SHP77 treated with DMSO at 0.1 percent for 48 hours (cell line): ENCODE measurements at places on chromosomes 16 and 17.

DNA sequence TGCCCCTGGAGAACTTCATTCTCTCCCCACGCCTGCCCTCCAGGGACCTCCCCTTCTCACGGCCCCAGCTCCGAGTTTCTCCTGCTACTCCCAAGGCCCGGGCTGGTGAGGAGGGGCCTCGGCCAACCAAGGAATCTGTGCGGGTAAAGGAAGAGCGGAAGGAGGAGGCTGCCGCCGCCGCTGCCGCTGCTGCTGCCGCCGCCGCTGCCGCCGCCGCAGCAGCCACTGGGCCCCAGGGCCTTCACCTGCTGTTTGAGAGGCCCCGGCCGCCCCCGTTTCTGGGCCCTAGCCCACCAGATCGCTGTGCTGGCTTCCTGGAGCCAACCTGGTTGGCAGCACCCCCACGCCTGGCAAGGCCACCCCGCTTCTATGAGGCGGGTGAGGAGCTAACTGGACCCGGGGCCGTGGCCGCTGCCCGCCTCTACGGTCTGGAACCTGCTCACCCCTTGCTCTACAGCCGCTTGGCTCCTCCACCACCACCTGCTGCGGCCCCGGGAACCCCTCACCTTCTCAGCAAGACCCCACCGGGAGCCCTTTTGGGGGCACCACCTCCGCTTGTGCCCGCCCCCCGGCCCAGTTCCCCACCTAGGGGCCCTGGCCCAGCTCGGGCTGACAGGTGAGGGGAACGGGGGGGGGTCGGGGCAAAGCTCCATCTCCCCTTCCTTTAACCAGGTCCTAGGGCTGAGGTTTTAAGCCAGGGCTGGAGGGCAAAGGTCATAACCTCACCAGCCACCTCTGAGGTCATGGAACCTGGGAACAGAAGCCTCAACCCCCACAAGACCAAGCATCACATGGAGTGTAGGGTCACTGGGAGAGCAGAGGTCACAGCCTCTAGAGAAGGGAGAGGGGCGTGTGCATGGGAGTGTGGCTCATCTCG, 11.0 kb downstream of the FBRS start:
- no peak for DNase-seq

- no peak for DNase-seq
These were observed 486 bp upstream of the WSB1 start for GRCh38 chr17:27293359-27293897.

GRCh38 chr16:4392382-4393239, 21.0 kb downstream of the VASN start:
- peak; percentile 58 for DNase-seq

DNA sequence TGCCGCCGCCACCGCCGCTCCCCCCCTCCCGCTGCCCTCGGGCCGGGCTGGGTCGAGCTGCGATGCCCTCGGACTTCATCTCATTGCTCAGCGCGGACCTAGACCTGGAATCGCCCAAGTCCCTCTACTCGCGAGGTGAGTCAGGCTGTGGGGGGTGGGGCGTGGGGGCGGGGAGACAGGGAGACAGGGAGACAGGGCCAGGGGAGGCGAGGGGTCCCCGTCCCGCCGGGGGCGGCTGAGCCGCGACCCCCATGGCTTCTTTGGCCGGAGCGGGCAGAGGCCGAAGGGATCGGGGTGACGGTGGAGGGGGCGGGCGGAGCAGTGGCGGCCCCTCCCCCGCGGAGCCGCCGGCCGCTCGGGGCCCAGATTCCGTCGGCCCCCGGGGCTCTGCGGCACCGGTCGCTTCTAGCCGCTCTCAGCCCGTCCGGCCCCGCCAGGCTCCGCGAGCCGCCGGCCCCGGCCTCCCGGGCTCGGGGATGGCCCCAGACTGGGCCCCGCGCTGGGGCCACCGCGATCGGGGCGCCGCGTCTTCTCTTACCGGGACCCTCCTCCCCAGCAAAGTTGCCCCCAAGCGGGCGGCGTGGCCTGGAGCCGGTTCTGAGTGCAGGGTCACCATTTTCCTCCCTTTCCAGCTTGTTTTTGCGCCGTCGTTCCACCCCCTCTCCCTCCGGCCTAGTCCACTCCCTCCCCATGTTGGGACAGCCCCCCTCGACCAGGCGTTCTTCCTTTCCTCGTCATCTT, 644 bp downstream of the NFAT5 start:
- DNase-seq: no peak

DNA sequence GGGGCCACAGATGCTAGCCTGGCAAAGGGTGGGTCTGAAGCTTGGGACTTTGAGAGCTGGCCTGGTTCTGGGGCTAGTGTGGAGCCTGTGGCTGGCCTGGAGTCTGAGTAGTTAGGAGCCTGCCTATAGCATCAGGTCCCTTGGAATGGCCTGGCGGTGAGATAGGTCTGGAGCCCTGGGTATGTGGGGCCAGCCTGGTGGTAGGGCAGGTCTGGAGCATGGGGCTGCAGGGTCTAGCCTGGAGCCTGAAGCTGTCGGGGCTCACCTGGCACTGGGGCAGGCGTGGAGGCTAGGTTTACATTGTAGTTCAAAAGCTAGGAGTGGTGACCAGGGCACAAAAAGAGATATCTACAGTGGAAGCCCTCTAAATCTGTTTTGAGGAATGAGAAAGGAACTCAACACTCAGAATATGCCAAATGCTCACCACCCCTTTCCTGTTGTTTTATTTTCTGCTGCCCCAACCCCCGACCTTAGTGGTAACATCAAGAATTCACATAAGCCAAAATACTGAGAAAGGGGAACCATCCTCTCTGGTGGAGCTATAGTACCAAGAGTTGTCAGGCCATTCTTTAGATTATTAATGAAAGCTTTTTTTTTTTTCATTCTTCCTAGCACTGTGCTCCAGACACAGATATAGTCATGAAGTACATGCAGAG, 100.3 kb downstream of the TANC2 start:
- DNase-seq: no peak

- DNase-seq: no peak
These were observed 14.4 kb downstream of the CANT1 start for GRCh38 chr17:78995022-78995760.

DNA sequence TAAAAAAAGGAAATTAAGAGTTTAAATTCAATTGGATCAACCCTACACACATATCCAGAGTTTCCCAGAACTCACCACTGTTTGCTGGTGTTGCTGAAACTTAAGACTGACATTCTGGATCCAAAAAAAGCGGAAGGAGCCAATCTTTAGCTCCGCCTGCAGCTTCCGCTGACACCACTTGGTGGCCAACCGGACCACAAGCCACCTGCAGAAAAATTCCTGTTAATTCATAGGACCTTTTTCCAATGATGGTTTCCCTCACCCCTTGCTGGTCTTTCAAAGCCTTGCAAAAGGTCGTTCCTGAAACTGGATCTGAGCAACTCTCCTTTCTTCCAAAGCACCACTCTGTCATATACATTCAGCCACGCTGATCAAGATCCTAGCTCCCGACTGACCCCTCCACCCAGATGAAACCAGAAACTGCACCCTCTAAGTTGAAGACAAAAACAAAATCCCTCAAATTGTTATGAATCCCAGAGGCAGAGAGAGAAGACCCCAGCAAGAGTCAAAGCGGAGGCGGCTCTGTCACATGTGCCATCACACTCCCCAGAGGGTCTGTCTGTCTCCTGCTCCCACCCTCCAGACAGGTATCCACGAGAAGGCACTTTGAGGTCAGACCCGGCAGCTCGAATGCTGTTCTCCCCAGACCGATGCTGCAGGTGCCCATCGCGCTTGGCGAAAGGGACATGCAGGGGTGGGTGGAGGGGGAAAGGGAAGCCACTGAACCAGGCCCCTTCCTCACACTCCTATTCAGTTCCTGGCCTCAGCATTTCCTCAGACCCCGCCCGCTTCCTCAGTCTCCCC, 773 bp downstream of the BLTP2 start:
- DNase-seq: no peak

- no peak for DNase-seq
These were observed 42.7 kb upstream of the METRNL start for GRCh38 chr17:83036666-83037065.

GRCh38 chr16:11675561-11676511, 7.6 kb downstream of the SNN start:
- peak; percentile 48 for DNase-seq

DNA sequence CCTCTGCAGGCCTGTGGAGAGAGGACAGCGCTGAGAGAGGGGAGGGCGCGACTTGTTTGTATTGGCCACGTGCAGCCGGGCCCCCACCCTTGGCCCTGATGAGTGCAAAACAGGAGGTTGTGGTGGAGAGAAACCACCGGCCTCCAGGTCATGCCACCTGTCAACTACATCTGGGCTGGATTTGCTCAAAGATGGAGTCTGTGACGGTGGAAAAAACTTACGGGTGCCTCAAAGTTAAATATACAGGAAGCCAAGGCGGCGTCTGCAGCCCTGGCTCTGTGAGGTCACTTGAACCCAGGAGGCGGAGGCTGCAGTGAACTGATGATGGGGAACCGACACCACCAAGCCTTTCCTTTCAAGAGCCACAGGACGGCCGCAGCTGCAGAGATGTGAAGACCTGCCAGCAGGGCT, 15.7 kb downstream of the C16orf74 start:
- no peak for DNase-seq

- no peak for DNase-seq
These were observed 278.0 kb downstream of the SNX29 start for GRCh38 chr16:12254566-12254965.

DNA sequence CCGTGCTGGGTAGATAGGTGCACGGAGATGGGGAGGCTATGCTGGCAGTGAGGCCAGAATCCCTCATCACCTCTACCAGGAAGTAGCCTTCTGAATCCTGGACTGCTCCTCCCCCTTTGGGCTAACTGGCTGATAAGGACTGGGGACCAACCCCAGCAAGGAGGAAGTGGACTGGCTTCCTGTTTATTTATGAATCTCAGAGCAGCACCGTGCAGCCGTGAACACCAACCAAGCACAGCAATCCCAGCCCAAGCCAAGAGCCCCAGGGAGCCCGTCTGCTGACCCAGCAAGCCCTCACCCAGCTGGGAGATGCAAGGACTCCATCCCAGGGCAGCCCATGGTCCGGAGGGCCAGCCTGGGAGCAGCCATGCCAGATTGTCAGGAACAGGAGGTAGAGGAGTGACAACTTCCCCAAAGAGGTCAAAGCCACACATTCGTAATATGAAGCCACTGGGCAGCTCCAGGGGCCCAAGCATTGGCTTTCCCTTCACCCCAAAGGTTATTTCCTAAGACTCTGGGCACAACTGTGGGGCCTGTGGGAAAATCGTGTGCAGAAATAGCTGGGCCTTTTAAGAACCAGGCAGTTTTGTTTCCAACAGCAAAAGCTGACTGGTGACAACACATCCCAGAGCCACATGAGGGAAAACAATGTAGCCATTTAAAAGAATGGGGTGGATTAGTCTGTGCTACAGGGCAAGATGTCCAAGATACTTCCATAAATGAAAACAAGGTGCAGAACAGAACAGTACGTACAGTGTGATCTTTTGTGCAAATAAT, 23.9 kb downstream of the PHB1 start:
- no peak for DNase-seq

- DNase-seq: no peak
These were observed 32.7 kb downstream of the BMERB1 start for GRCh38 chr16:15466886-15467781.

DNA sequence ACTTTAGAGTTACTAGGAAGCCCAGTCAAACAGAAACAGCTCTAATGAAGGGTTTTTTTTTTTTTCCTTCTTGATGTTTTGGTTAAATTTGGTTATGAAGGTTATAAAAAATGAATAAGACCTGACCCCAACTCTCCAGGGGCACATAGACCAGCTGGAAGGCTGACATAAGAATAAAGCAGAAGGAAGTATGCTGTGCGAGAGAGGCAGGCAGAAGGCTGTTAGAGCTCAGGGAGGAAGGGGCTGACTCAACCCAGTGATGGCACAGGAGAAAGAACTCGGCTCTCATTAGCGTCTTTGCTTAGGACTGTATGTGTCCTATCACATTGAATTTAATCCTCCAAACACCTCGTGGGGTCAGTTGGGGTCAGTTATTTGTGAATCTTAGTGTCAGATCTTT, 474.6 kb downstream of the PMP22 start:
- no peak for DNase-seq

DNA sequence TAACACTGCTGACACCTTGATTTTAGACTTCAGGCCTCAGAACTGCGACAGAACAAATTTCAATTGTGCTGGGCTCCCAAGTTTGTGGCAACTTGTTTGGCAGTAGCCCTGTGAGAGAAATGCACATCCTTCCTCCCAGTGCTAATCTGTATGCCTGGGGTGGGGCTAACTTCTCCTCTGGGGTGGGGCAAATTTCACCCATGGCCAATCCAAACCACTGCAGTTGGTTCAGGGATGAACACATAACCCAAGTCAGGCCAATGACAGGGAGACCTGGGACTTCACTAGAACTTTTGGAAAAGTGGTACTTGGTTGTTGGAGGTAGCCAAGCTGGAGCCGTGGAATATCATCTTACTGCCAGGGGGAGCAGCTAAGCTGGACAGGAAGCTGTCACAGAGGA, 56.3 kb downstream of the ABCC6 start:
- no peak for DNase-seq

- no peak for DNase-seq
These were observed 209.4 kb upstream of the GSE1 start for GRCh38 chr16:85403693-85404092.

DNA sequence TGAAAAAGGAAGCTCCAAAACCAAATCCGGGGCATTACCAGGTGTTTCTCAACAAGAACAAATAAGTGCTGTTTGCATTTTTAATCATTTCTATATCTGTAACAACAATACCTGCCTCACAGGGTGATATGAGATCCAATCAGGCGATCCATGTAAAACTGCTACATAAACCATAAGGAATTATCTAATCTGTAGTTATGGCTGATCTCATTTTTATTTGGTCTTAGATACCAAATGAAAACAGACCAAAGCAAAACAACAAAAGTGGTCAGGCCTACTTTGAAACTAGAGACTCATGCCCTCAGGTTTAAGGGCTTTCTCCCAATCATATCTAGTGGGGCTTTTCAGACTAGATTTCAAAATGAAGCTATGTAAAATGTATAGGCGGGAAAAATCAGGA, 28.3 kb downstream of the XPO6 start:
- DNase-seq: no peak

DNA sequence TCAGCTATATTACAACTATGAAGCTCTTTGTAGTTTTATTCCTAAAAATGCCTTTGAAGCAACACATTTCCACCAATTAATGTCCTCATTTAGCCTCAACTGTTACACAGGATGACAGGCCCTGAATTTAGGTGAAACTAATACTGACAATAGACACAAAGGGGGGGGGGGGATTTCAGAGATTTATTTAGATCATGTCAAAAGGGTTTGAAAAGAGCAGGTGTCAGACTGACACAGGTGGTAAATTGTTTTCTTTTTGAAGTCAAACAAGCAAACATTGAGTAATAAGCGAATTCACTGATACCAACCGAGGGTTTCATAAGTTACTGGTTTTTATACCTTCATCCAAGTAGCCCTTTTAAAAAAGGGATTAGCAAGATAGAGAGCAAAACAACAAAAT, 40.8 kb downstream of the KANSL1 start:
- DNase-seq: peak; percentile 41

DNA sequence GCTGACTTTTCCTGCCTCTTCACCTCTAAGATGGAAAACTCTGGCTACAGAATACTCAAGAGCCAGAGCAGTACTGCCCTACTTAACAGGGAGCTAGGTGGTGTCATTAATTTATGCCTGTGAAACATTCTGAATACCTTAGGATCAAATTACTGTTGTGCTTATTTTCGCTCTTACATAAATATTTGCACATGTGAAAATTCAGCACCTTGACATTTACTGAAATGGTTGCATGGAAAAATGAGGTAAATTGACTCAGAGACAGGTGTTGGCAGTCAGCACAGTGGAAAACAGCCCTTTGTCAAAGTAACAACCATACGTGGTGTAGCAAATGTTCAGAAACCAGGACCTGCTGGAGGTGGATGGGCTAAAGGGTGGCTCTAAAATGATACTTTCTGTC, 193.6 kb downstream of the CDH8 start:
- DNase-seq: peak; percentile 89
